Testis (tissue), 5 donors: ENCODE measurements at places on chromosomes 13 and 19. TPM values are rescaled to one million over a fixed set of nuclear protein-coding genes. Genes with fewer than 3 reads are reported as not detected.

Gene SAE1
- 124 TPM for total RNA-seq

Gene URAD
- 0.87 TPM for total RNA-seq

Gene AZU1
- 5.4 TPM for total RNA-seq

Gene ZNF136
- 14.6 TPM for total RNA-seq

Gene KCTD15
- 61.9 TPM for total RNA-seq

Gene CEACAM3
- total RNA-seq, result not detected

Gene TRPC4
- 0.06 TPM for total RNA-seq

Gene GSX1
- total RNA-seq, result not detected

Gene CCDC169
- total RNA-seq, result 37.0 TPM

Gene ZIK1
- total RNA-seq, result 21.7 TPM

DNA sequence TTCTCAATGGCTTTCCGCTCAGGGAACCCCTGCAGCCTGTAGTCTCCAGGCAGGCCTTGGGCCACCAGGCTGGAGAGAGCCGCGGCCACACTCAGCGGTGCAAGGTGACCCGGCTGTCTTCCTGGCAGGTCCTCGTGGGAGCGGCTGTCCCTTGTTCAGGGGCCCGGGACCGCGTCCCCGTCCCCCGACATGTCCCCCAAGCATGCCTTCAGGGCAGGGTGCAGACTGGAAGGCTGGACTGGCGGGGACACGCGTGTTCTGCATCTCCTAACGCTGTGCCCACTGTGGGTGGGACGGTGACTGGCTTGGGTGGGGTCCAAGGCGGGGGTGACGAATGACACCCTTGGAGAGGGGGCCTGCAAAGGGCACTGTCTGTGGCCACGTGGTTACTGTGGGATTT lies 93.6 kb downstream of the WTIP start:
- no peak overlapping the region for H3K4me3 ChIP-seq
- no peaks in the 10 kb centered on the region for H3K27me3 ChIP-seq
- no peak for DNase-seq
- H3K27ac ChIP-seq, result no peak overlapping the region
- H3K4me1 ChIP-seq, result no peaks in the 10 kb centered on the region
- H3K36me3 ChIP-seq, result no peaks in the 10 kb centered on the region

GRCh38 chr13:109389456-109389855 lies 396.9 kb downstream of the IRS2 start:
- no peaks in the 10 kb centered on the region for H3K4me1 ChIP-seq
- no peak for DNase-seq
- no peak overlapping the region for H3K27ac ChIP-seq
- H3K4me3 ChIP-seq, result no peak overlapping the region
- H3K27me3 ChIP-seq, result no peaks in the 10 kb centered on the region

DNA sequence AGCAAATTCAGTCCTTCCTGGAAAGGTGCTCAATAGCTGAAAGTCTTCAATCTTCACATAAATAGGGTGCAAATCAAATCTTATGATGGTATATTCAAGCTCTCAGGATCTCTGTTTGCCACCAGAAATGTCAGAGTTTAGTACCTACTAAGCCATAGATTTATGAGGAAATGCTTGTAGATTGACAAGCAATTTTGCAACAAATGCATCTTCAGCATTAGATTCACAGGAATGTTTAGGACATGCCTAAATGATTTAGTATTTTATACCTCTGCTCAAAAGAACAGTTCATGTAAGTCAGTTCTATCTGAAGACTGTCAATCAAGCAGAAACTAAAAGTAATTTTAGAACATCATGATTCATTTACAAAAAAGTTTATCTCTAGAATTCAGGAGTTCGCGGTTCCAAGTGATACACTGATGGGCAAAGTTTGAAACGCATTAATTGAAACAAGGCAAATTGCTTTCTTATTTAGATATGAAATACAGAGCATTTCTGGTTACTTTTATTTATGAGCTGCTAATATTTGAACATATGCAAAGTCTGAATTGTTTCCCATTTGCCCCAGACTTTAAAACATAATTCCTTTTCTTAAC lies 65.7 kb downstream of the DACH1 start:
- H3K4me3 ChIP-seq, result no peak overlapping the region
- no peak overlapping the region for H3K27ac ChIP-seq
- H3K36me3 ChIP-seq, result no peaks in the 10 kb centered on the region
- H3K4me1 ChIP-seq, result no peaks in the 10 kb centered on the region

DNA sequence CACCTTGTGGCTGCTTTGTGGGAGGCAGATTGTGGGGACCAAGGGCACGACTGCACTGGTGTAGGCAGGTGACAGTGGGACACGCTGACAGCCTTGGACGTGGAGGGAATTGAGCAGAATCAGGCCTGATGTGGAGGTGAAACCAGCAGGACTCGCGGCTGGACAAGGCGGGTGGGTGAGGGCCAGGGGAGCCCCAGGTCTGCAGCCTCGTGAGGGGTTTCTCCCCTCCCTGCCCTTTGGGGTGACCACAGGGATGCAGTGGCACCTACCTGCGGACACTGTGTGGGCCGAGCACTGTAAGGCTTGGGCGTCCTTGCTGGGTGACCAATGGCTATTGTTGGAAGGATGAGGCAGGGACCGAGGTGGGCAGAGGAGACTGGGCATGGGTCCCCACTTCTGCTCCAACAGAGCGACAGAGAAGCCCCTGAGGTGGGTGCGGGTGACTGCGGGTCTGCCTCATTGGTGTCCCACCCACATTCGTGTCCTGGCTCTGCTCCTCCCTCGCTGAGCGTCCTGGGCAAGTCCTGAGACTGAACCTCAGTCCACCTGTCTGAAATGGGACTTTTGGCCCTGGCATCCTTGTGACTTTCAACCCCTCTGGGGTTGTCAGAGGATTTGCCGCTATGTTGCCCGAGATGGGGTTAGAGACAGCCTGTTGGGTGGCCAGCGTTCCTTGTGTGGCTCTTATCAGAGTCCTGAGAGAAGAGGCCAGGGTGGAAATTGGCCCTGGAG lies 30.5 kb downstream of the DNM2 start:
- peaks cover 60% of the 10 kb centered on the region for H3K4me1 ChIP-seq
- H3K36me3 ChIP-seq, result no peaks in the 10 kb centered on the region
- H3K27ac ChIP-seq, result peak overlapping the region; percentile 69
- no peak overlapping the region for H3K4me3 ChIP-seq

DNA sequence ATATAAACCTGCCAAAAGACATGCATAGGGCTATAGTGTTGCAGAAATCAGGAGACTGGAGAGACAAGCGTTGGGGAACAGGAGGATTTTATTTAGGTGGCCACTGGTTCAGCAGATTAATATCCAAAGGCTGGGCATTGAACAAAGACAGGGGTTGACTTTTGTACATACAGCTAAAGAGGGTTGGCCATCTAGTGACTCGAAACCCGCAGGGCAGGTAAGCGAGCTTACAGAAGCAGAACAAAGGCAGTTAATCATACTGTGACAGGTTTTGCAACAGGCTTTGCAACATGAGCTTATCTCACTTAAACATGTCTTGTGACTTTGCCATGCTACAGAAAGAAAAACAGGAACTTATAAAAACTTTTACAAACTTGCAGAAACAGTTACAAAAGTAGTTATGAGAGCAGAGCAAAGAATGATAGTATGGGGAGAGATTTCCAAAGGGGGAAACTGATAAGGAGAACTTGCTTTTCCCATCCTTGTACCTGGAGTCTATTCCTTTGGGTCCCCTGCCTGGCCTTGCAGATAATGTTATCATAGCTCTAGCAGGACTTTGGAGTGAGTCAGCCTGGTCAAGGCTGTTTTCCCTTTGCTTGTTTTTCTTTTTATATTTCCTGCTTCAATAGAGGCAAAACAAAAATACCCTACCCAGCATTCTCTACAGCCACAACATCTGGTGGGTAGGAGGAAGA lies 234.2 kb downstream of the PCDH17 start:
- no peak overlapping the region for H3K27ac ChIP-seq
- no peaks in the 10 kb centered on the region for H3K27me3 ChIP-seq
- no peak for DNase-seq

DNA sequence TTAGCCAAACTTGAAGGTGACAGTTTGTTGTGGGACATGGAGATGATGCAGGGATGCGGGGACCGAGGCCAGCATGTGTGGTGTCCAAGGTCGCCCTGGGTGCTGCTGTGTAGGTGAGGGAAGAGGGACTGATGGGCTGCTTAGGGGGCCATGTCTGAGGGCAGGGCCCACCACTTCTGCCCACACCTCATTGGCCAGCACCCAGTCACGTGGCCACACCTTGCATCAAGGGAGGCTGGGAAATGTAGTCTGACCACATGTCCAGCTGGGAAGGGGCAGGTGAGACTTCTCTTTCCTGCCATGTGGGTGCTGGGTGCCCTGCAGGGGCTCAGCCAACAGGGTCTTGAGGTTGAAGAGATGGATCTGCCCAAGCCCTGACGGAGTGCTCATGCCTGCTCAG lies 88.9 kb downstream of the KDM4B start:
- no peak for DNase-seq
- H3K4me3 ChIP-seq, result no peak overlapping the region
- no peaks in the 10 kb centered on the region for H3K27me3 ChIP-seq
- no peak overlapping the region for H3K27ac ChIP-seq
